ENCODE measurements at places on chromosomes 7 and 10.

DNA sequence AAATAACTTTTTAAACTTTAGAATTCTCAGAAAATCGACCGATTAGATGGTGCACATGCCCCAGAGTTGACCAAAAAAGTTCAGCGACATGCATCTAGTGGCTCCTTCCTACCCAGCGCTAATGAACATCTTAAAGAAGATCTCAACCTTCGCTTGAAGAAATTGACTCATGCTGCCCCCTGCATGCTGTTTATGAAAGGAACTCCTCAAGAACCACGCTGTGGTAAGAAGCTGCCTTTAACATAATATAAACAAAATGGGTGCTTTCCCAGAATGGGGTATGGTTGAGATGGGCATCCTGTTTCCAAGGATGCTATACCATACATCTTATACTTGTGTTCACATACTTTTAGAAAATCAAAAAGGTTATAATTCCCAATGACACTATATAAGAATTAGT, 24.6 kb downstream of the GLRX3 start:
- no peak for DNase-seq

- no peak for DNase-seq
Observed at GRCh38 chr10:1169981-1170866, 114.0 kb downstream of the WDR37 start.

GRCh38 chr10:96360766-96361165, 2.0 kb upstream of the OPALIN start:
- DNase-seq = no peak

DNA sequence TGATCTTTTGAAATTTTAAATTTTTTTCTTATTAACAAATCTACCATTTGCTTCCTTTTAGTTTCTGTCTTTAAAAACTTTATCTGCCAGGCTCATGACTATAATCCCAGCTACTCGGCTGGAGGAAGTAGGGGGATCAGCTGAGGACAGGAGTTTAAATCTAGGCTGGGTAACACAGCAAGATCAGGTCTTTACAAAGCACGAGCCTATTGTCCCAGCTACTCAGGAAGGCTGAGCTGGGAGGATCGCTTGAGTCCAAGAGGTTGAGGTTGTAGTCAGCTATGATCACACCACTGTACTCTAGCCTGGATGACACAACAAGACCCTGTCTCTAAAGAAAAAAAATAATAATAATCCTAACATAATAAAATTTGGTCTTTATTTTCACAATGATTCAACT, 17.5 kb downstream of the DPY19L1 start:
- no peak for DNase-seq

- no peak for DNase-seq
Observed at GRCh38 chr7:44060091-44060947, 5.0 kb downstream of the PGAM2 start.

DNA sequence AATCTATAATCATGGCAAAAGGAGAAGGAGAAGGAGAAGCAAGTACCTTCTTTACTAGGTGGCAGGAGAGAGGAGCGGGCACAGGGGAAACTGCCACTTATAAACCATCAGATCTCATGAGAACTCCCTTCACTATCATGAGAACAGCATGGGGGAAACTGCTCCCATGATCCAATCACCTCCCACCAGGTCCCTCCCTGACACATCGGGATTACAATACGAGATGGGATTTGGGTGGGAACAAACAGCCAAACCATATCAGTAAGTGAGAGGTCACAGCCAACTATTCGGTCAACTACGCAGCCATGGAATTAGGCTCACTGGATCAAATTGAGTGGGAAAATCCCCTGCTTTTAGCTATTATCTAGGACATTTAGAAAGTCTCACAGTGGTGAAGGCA, 54.2 kb upstream of the STEAP1B start:
- no peak for DNase-seq

GRCh38 chr7:47328392-47329319, 253.3 kb downstream of the TNS3 start:
- no peak for DNase-seq

GRCh38 chr7:70016044-70016770, 417.9 kb downstream of the AUTS2 start:
- no peak for DNase-seq

GRCh38 chr7:102431617-102432298, 1.6 kb upstream of the ORAI2 start:
- peak; percentile 45 for DNase-seq

GRCh38 chr7:30479202-30480120, 877 bp upstream of the NOD1 start:
- no peak for DNase-seq

GRCh38 chr7:620885-621284, 101.2 kb upstream of the PDGFA start:
- no peak for DNase-seq

GRCh38 chr10:131200856-131201470, 110.6 kb downstream of the TCERG1L start:
- no peak for DNase-seq

DNA sequence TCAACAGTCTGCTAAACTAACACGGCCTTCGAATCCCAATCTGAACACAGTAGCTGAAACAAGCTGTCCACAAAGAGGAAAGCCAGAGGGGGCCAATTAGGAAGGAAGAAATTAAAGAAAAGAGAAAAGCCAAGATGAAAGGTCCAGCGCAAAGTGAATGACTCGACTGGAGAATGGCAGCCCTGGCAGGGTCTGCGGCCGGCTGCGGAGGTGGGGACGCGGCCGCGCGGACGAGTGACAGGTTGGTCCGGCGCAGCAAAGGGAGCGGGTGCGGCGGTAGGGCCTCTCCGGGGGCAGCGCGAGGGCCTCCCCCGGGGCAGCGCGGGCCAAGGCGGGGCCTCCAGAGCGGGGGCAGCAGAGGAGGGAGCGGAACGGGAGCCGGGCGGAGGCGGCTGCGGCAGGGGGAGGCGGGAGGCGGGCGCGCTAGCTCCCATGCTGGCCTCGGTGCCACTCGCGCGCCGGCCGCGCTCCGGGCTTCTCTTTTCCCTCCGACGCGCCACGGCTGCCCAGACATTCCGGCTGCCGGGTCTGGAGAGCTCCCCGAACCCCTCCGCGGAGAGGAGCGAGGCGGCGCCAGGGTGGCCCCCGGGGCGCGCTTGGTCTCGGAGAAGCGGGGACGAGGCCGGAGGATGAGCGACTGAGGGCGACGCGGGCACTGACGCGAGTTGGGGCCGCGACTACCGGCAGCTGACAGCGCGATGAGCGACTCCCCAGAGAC, at the start of gene VWC2:
VWC2 (plus strand) TSS at position 421 of the 718 bp plus-strand sequence. CDS start 1,798 bp downstream, outside the sequence.
- no peak for DNase-seq

DNA sequence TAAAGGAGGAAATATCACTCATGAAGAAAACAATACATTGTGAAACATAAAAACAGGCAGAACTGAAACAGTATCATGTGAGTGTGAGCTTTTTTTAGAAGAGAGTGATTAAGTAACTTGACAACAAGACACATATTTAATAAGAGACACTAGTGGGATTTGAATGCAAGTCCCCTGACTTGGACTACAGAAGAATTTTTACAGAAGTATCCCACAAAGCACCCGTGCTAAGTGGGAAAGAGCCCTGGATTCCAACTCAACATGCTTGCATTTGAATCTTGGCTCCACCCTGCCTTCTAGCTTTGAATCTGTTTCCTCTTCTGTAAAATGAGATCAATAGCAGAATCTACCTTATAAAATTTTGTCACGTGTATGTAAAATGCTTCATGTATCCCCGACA, 166.2 kb downstream of the ZNF365 start:
- no peak for DNase-seq

DNA sequence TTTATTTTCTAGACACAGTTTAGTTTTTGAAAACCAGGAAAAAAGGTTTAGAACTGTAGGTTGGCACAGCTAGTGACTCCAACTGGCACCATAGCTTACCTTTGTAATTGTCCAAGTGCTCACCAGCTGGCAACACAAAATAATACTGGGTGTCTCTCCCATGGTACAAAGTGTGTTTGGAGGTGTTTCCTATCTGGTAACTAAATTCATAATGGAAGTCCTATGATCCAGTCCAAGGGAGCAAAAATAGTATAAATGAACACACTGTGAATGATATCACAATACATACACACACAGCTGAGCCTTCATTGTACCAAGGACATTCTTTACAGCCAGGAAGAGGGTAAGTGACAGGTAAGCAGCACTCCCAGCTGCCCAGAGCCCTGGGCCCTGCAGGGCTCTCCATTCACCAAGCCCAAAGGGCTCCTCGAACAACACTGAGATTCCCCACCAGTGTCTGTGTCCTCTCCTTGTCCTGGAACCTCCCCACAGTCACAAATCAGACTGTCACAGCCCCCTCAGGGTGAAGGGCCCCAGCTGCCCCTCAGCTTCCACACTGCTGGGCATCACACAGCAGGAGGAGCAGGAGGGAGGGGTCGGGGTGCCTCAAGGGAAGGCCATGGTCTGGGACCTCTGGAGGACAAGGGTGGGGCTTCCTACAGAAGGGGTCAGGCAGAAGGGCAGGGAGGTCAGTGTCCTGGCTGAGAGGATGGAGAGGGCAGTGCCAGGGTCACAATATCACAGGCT, 72.1 kb downstream of the PKD1L1 start:
- no peak for DNase-seq

DNA sequence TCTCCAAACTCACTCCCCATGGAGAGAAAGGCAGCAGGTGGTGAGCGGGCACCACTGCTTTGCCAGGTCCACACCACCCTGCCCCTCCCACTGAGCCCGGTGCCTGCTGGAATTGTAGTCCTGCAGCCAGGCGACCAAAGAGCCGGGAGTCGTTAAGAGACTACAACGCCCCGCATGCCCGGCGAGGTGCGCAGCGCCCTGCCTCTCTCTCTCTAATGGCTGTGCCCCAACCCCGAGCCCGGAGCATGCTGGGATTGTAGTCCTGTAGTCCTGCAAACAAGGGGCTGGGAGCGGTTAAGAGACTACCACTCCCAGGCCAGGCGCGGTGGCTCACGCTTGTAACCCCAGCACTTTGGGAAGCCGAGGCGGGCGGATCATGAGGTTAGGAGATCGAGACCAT, 8.1 kb upstream of the ZNF727 start:
- no peak for DNase-seq

GRCh38 chr10:132545659-132546367, 8.2 kb downstream of the INPP5A start:
- no peak for DNase-seq

- no peak for DNase-seq
Observed at GRCh38 chr7:78017591-78018100, 219.1 kb downstream of the PHTF2 start.

DNA sequence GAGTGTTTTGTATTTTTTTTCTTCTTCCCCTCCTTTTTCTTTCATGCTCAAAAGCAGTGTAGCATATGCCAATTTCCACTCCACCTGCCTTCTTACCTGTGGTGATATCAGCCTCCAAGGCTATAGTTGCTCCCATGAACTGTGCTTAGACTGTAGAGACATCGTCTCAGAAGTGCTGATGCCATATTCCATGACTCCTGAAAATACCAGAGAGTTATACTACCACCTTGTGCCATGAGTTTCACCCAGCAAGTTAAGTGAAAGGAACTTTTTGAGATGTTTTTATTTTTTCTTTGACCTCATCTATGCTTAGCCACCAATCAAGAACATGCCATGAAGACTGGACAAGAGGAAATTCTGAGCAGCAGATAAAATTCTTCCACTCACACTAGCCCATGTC, 142.8 kb upstream of the SEMA3E start:
- DNase-seq = no peak
